ENCODE measurements at places on chromosomes 2 and 18.

DNA sequence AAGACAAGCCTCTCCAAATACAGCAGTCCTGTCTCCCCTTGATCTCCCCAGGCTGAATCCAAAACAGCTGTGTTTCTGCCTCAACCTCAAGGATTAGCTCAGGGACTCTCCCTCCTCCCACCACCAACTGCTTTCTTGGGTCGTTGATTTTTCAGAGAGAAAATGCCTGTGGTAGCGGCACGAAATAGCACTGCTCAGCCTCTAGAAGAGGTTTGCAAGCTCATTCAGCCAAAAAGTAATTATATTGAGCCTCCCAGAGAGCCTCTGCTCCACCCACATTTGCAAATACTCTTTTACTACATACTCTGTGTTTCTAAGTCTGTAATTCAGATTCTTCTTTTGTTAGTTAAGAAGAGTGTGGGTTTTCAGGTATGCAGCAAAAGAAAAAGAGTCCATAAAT, 396.4 kb upstream of the TNP1 start:
- DNase-seq: no peak

DNA sequence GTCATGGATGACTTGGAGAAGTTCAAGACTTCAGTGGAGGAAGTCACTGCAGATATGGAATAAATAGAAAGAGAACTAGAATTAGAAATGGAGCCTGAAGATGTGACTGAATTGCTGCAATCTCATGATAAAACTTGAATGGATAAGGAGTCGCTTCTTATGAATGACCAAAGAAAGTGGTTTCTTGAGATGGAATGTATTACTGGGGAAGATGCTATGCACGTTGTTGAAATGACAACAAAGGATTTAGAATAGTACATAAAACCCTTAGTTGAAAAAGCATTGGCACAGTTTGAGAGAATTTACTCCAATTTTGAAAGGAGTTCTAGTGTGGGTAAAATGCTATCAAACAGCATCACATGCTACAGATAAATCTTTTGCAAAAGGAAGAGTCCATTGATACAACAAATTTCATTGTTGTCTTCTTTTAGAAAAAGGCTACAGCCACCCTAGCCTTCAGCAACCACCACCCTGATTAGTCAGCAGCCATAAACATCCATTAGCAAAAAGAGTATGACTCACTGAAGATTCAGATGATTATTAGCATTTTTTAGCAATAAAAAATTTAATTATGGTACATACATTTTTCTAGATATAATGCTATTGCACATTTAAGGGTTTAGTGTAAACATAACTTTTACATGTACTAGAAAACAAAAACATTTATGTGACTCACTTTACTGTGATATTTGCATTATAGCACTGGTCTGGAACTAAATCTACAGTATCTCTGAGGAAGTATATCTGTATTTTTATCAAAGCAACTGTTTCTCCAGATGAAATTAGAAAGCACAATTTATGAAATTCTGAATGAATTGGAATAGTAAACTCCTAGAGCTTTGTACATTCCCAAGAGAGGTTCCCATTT, 110.5 kb upstream of the TACR1 start:
- DNase-seq: no peak

DNA sequence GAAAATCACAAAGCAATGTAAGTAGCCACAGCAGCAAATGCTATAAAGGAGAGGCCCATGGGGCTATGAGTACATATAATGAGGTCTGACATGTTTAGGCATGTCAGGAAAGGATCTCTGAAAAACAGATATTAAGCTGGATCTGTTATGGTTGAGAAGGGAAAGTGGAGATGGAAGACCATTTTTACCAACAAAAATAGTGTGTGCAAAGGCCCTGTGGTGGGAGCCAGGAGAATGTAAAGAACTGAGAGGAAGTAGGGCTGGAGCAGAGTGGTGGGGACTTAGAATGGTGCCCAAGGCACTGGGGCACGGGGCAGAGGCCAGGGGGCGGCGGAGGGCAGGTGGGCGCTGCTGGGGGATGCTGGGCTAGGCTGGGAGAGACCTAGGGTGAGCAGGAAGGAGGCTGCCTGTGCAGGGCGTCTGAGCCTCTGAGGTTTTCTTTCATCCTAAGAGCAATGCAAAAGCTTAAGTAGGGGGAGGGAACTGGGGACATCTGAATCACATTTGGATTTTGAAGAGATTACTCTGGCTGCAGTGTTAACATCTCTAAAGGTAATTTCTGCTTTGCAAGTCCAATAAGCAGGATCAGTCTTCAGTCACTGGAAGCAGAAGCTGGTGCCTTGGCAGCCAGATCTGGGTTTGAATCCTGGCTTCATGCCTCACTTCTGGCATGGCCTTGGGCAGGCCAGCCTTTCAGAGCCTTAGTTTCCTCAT, 4.9 kb upstream of the AGFG1 start:
- DNase-seq: no peak

DNA sequence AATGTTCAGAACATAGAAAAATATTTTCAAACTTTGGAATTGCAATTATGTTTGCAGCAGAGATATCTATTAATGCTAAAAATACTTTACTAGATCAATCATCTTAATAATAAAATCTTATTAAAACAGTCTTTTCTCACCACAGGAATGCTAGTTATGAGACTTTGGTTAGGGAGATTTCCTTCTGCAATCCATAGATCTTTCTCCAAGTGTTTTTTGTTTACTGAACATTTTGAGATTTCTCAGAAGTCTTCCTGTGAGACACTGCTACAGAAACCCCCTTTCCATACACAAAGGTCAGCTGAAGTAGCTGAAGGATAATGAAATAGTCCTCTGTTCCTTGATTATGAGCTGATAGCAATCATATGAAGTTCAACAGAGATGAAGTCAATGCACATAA, 59.4 kb upstream of the RAPH1 start:
- DNase-seq: no peak

- DNase-seq: no peak
Measured at GRCh38 chr2:54741250-54741649, 17.8 kb downstream of the EML6 start.

- no peak for DNase-seq
Measured at GRCh38 chr18:61894751-61895524, 2.1 kb upstream of the RNF152 start.

GRCh38 chr2:71930049-71930681, 217.5 kb downstream of the CYP26B1 start:
- no peak for DNase-seq

DNA sequence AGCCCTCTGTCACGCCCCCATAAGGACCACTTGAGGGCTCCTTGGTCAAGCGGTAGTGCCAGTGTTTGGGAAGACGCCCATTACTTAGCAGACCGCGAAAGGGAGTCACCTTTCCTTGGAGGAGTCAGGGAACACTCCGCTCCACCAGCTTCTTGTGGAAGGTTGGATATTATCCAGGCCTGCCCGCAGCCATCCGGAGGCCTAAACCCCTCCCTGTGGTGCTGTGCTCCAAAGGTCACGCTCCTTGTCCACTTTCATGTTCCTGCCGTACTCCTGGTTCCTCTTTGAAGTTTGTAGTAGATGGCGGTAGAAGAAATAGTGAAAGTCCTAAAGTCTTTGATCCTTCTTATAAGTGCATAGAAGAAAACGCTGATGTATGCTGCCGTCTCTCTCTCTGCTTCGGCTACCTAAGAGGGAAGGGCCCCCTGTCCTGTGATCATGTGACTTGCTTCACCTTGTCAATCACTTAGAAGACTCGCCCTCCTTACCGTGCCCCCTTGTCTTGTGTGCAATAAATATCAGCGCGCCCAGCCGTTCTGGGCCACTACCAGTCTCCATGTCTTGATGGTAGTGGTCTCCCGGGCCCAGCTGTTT, 1.7 kb upstream of the CATIP start:
- DNase-seq: no peak

DNA sequence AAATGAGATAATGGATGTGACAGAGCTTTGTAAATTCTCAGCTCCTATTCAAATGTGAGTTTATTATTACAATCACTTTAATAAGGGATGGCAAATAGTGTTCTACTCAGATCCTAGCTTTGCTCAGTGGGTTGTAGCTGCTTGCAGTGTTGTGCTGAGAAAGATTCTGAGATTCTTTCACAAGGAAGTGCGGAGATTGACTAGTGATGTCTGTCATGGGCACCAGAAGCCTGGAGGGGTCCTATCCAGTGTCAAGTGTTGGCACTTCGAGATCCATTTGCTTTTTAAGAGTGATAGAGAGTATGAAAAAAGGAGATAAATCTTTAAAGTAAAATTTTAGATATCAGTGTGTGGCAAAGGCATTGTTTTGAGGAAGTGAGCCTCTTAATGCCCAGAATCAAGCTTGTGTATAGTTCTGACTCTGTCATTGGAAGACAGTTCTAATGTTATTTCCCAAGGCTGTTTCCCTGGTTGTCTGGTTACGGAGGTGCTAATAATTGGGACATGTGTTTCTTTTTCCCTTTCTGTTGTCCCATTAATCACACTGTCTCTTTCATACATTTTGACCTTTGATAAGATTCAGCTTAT, 181.7 kb upstream of the SPRED2 start:
- no peak for DNase-seq

- no peak for DNase-seq
Measured at GRCh38 chr2:148459377-148459778, 185.2 kb upstream of the EPC2 start.

GRCh38 chr2:30306522-30306921, 75.2 kb downstream of the LBH start:
- no peak for DNase-seq

DNA sequence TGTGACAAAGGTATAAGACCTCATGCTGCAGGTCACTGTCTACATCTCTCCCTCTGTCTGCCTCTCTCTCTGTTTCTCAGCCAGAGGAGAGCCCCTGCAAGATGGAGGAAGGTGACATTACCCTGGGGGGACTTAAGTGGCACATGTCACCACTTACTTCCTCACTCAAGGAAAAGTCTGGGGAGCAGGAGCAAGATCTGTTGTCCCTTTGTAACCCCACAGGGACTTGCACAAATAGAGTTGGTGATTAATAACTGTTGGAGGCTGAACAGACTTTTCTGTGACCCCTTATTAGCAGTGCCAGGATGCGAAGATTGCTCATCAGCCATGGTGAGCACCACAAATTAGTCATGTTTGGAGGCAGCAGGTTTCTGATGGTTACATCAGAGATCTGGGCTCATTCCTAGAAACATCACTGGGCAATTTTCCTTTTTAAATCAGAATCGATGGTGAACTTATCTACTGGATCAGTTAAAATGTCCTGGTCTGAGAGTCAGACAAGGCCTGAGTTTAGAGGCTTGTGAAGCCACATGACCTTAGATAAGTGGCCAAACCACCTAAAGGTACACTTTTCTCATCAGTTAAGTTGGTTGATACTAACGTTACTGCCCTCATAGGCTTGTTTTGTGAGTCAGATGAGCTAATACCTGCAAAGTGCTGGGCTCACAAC, 81.2 kb upstream of the LTBP1 start:
- no peak for DNase-seq

Measured in CD4-positive, alpha-beta T cell treated with Interferon gamma for 1 hour (primary cell).